ENCODE measurements at places on chromosomes 4 and X.

- no peak for DNase-seq
These were observed 74.4 kb downstream of the SOWAHB start for GRCh38 chr4:76823495-76823894.

GRCh38 chr4:79528241-79528706, 120.2 kb upstream of the GK2 start:
- DNase-seq: no peak

- DNase-seq: no peak
These were observed 591.7 kb downstream of the CCSER1 start for GRCh38 chr4:90718931-90719330.

DNA sequence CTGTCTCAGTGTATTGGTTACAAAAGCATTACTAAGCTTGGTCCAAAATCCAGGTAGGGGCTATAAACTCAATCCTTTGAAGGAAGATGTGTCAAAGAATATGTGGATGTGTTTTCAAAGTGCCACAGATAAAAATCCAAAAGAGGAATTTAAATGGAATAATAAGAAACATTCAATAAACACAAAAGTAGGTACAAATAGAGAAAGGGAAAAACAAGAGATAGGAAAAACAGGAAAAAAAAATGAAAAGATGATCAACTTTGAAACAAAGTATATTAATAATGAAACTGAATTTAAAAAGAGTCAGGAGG, 64.0 kb downstream of the PPP4R3C start:
- no peak for DNase-seq

- DNase-seq: no peak
These were observed 517.0 kb upstream of the EPHA5 start for GRCh38 chr4:66187175-66187720.

GRCh38 chr4:123986268-123986798, 589.7 kb downstream of the SPRY1 start:
- DNase-seq: no peak

- DNase-seq: no peak
These were observed 802.0 kb downstream of the RPA4 start for GRCh38 chrX:97685753-97686152.

DNA sequence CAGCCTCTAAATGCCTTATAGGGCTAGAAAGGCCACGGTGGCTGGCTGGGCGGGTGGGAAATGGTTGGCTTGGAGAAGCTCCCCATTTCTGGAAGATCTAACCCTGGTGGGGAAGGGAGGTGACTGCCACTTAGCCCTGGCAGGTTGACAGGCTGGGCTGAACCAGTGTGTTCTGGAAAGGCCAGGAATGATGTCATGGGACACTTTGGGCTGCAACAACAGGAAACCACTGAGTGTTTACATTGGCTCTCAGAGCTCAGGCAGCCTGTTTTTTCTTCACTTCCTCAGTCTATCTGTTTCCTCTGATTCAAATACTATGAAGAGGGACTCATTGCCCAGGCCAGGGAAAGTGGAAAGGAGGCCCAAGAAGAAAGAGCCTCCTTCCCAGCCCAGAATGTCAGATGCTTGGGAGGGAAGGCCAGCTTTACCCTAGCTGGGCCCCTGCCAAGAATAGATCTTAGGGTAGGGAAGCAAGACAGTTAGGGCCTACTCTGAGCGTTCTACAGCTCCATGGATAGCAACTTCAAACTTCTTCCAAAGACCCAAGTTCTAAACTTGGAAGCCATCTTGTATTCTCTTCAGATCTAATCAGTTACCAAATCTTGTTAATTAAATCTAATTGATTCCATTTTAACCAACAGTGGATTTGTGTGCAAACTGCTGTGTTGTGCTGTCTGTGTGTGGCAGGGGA, 65.8 kb upstream of the MSN start:
- no peak for DNase-seq

GRCh38 chr4:153679486-153679885, 4.6 kb upstream of the TLR2 start:
- DNase-seq: no peak

DNA sequence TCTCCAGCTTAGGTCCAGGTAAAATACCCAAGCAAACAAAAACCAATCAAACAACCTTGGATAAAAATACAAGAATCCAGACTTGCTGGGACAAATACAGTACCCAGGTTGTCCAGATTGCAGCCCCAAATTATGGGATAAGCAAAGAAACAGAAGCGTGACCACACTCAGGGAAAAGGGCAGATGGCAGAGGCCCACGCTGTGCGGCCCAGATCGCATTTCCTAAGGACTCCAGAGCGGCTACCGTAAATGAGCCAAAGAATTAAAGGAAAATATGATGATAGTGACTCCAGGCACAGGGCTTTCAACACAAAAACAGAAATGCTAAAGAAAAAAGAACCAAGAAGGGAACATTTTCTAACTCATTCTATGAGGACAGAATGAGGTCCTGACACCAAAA, 50.3 kb downstream of the FGFRL1 start:
- DNase-seq: no peak

DNA sequence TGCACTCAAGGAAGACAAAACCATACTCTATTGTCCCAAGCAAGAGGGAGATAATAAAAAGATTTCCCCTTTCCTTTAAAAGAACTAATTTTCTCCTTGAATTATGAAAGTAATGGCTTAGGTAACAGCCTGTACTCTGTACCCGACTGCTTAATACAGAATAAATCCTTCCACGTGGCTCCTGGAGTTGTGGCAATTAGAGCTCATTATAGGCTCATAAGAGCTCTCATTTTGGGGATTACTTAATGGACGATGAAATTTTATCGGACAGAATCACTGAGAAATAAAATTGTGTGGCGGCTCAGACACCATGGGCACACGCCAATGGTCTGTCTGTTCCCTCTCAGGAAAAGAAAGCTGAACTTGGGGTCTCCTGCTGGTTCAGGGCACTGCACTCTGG, 2.8 kb upstream of the GSX2 start:
- no peak for DNase-seq

- DNase-seq: no peak
These were observed 48.6 kb upstream of the ERVMER34-1 start for GRCh38 chr4:52799813-52800212.

- no peak for DNase-seq
These were observed 7.6 kb upstream of the NKX1-1 start for GRCh38 chr4:1413687-1414479.

GRCh38 chrX:16212024-16212423, 44.7 kb downstream of the MAGEB17 start:
- DNase-seq: no peak

GRCh38 chr4:76341063-76341462, 34.5 kb downstream of the STBD1 start:
- no peak for DNase-seq

DNA sequence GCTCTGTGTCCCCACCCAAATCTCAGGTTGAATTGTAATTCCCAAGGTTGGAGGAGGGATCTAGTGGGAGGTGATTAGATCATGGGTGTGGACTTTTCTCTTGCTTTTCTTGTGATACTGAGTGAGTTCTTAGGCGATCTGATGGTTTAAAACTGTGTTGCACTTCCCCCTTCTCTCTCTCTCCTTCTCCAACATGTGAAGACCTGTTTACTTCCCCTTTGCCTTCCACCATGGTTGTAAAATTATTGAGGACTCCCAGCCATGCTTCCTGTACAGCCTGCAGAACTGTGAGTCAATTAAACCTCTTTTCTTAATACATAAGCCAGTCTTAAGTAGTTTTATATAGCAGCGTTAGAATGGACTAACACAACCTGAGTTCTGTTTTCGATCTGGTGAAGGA, 738.2 kb downstream of the ARAP2 start:
- no peak for DNase-seq

DNA sequence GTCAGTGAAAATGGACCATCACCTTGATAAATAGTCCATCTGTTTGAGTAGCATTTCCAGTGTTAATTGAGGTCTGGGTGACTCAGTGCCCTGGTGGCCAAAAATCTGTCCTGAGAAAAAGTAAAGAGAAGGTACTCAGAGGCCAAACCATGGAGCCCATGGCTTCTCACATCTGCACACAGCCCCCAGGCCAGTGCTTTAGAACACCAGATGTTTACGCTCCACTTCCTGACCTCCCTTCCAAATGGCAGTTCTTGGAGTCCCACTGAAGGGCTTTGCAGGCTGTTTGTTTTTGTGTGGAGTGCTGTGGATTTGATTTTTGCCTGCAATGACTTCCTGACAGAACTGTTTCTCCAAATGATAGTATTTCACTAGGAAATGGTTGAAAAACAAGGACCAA, 60.2 kb upstream of the GPC4 start:
- no peak for DNase-seq

DNA sequence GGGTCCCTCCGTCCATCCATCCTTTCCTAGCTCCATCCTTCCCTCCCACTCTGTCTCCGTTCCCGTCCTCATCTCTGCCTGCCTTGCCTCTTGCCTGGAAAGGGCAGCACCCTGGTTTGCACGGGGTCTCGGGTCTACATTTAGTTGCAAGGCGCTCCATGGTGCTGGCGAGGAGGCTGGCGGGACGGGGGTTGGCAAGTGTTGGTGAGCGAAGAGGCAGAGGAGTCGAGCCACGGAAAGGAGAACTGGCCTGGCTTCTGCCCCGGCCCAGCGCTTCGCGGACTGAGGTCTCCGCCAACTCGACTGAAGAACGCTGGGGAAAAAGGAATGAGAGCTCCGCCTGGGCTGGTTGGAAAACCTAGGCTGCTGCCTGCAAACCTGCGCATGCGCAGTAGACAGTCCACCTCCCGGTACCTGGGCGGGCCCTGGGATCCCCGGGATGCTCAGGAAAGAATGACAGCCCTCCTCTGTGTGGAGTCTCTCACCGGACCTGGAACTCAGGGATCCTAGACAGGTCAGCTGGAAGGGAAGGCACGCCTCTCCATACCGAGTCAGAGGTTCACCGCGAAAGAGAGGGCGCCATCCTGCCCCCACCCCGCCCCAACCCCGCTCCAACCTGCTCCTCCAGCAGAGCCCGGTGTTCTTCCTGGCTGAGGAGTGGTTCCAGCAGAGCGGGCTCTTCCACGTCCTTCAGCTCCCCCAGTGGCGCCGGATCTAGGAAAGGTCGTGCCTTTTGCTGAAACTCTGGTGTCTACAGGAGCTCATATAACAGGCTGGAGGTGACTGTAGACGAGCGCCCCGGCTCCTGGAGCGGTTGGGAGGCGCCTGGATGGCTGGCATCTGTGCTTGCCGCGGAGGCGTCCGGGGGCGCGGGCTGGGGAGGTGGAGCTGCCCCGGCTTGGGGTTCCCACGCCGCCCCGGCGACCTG, 6.0 kb downstream of the FRG2 start:
- no peak for DNase-seq

GRCh38 chr4:1616557-1616930, 67.6 kb downstream of the FAM53A start:
- no peak for DNase-seq

- DNase-seq: no peak
These were observed 5.0 kb downstream of the CENPU start for GRCh38 chr4:184728858-184729257.

GRCh38 chr4:115515772-115516171, 402.4 kb upstream of the NDST4 start:
- DNase-seq: no peak

- DNase-seq: peak; percentile 7
These were observed 65.4 kb upstream of the NKX1-1 start for GRCh38 chr4:1471443-1472147.

GRCh38 chr4:7649741-7650531, 215.2 kb upstream of the PSAPL1 start:
- DNase-seq: no peak

- DNase-seq: no peak
These were observed 120.3 kb upstream of the ATXN3L start for GRCh38 chrX:13440176-13440575.

DNA sequence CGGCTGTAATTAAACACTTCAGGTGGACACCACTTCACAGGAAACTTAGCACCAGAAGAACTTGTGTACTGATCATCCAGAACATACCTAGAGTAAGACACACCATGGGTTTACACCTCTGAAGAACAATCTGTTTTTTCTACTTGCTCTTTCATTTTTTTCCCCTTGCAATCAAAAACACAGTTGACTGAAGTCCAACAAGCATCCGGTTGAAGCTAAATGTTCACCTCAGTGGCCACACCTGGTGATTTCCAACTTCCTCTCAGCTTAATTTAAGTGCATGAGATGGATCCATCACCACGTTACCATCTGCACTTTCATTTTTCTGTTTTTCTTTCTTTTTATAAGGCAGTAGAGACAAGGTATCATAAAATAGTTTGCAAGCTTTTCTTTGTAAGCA, 4.9 kb upstream of the TXK start:
- DNase-seq: no peak

DNA sequence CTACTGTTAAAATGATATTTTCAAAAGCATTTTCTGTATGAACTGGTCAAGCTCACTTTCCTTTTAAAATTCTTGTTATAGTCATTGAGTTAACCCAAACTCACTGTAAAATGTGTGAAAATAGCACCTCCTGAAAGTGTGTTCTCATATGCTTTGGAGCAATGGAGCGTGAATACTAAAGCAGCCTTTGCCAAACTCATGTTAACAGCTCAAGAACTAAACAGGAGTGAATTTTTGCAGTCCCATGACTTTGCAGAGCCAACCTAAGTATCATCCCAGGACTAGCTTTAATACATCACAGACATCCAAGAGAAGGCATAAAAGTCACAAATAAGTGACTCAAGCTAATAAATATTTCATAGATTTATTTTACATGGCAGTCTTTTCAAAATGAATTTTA, 2.3 kb downstream of the AMMECR1 start:
- DNase-seq: peak; percentile 8

DNA sequence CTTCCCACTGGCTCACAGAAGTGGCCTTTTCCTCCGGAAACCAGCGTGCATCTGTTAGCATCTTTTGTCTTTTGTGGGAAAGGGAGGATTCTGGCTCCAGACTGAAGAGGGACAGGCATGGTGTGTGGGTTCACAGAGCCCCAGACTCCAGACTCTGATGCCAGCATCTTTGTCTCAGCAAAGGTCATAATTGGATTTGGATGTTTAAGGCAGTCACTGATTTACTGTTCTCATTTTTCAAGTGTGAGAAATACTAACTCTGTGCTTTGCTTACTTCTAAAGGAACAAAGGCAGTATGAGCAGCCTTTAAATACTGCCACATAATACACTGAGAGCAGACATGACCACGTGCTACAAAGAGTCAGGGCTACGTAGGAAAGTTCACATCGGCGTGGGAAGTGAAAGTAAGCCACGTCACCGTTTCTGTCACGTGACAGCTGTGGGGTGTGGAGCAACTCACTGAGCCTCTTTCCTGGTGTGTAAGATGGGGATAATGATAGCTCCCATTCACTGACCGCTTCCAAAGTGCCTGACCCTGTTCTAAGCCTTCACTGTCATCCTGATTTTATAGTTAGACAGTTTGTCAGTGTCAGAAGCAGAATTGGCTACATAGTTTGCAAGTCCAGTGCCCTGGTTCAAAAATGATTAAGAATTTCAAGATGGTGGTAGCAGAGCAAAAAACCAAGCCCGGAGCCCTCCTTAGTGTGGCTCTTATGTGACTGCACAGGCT, 24.8 kb upstream of the TMSB4X start:
- no peak for DNase-seq

- no peak for DNase-seq
These were observed 207.5 kb upstream of the FTHL17 start for GRCh38 chrX:31279359-31279758.

All from DMS79 treated with DMSO at 0.1 percent for 48 hours (cell line).